GM04504 (cell line): ENCODE measurements at places on chromosomes 12 and 14.

- DNase-seq: no peak
These were observed 21.5 kb upstream of the KIF26A start for GRCh38 chr14:104116756-104117340.

DNA sequence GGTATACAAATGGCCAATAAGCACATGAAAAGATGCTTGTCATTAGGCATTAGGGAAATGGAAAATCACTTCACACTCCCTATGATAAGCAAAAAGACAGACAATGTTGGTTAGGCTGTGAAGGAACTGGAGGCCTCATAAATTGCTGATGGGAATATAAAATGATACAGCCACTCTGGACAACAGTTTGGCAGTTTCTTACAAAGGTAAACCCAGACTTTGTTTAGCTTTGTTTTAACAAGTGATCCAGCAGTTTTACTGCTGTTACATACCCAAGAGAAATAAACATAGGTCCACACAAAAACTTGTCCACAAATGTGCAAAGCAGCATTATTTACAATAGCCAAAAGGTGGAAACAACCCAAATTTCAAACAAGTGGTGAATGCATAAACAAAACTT, 5.4 kb downstream of the RPS6KA5 start:
- no peak for DNase-seq

GRCh38 chr12:6340032-6340638, 1.7 kb downstream of the TNFRSF1A start:
- DNase-seq: no peak

DNA sequence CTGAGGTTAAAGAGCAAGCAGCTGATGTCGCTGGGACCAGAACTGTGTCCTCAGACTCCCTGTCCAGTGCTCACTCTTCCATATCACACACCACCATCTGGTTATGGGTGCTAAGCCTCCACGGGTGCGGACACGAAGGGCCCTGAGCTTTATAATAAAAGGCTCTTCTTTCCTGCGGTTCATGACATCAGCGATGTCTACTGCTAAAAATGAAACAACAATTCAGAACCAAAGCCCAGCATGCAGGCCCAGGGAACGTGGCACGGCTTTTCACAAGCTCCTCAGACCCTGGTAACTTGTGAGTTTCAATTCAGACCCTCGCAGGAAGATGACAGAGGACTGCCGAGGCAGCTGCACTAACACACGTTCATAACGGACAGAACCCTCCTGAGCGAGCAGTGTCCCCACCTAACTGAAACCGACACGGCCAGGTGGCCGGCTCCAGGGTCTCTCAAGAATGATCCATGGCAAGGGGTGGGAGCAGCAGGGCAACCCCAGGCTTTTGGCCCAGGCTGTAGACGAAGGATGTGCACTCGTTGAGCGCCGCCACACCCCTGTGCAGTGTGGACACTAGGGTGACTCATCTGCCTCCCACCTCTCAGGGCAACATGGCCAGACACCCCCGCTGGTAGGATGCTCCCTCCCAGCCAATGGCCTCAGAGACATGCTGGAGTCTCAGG, 180.3 kb downstream of the CALM1 start:
- DNase-seq: no peak

DNA sequence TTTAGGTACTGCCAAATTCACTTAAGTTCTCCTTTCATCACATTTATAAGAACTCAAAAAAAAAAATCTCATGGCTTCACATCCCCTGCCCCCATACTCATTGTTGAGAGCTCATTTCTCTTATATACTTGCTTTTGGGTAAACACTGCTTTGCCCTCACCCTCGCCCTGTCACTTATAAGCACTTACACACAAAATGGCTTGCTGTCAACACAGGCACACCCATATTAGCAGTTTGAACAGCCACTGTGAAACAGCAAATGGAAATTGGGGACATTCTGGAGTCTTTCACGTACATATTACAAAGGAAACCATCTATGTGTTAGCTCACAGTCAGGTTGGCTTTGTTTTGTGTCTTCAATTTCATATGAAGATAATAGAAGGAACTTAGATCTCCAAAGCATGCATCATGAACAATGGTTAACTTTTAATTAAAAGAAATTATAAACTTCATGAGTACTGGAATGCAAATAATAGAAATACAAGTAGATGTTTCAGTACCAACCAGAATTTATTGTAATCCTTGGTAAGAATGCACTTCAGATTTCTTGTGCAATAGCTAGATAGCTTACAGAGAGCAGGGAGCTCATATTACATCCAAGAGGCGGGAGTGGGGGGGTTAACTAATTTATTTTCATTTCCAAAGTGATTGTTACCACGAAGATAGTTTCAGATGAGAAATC, 272.2 kb downstream of the ALG10B start:
- DNase-seq: no peak

DNA sequence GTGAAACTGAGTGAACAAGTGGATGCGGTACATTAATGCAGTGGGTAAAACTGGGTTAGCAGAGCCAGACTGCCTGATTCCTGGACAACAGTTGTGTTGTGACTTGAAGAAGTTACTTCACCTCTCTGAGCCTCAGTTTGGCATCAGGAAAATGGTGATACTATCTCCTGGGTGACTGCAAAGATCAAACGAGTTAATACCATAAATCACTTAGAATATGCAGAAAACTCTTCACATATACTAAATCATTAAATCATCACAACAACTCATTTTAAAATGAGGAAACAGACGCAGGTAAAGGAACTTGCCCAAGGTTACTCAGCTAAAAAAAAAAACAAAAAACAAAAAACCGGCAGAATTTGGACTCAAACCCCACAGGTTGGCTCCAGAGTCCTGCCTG, 811 bp downstream of the MTERF2 start:
- no peak for DNase-seq

- DNase-seq: peak; percentile 78
These were observed 3.7 kb downstream of the KERA start for GRCh38 chr12:91053951-91054715.

GRCh38 chr14:21019366-21019765, 5.5 kb downstream of the NDRG2 start:
- DNase-seq: no peak
